ENCODE measurements at places on chromosomes 2 and 18.

DNA sequence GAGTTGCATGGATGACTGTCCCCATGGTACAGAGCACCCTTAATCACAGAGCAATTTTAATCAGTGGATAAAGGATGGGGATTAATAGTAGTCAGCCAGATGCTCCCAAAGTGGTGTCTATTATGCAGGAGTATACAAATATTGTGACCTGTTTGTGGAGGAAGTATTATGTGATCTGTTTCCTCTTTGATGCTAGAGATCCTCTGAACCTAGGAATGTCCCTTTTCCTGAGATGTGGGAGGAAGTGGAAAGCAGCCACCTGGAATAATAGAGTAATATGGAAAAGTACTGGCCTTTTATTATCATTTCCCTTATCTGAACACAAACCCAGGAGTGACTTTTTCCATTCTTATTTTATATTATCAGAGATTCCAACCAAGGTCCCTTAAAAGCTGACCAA lies 94.2 kb upstream of the EFEMP1 start:
- DNase-seq: no peak

- DNase-seq: no peak
These were observed 5.1 kb upstream of the SDC1 start for GRCh38 chr2:20230114-20230425.

DNA sequence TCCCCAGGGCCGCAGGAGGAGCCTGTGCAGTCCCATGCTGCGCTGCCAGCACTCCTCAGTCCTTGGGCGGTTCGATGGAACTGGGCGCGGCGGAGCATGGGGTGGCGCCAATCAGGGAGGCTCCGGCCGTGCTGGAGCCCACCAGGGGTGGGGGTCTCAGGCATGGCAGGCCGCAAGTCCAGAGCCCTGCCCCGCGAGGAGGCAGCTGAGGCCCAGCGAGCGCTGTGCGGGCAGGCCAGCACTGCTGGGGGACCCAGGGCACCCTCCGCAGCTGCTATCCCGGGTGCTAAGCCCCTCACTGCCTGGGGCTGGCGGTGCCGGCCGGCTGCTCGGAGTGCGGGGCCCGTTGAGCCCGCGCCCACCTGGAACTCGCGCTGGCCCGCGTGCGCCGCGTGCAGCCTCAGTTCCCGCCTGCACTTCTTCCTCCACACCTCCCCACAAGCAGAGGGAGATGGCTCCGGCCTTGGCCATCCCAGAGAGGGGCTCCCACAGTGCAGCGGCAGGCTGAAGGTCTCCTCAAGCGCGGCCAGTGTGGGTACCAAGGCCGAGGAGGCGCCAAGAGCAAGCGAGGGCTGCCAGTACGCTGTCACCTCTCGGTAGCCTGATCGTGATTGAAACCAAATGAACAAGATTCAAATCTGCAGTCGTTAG lies 22.8 kb upstream of the GALM start:
- no peak for DNase-seq

GRCh38 chr18:5516841-5517240 lies 27.0 kb downstream of the EPB41L3 start:
- DNase-seq: no peak

DNA sequence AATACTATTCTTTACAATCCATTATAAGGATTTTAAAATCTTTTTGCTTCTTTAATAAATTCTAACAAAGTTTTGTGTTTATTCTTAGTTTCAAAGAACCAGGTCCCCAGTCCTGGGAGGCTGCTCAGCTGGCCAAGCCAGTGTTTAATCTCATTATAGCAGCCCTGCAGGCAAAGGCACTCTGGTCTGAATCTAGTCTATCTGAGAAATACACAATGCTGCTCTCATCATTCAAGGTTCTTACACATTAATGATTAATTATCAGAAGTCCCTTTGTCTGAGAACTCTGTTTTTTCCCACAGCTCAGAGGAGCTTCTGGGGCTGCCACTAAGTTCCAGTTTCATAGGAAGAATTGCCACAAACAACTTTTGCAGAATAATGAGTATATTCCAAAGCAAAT lies 27.7 kb downstream of the KCTD18 start:
- no peak for DNase-seq

DNA sequence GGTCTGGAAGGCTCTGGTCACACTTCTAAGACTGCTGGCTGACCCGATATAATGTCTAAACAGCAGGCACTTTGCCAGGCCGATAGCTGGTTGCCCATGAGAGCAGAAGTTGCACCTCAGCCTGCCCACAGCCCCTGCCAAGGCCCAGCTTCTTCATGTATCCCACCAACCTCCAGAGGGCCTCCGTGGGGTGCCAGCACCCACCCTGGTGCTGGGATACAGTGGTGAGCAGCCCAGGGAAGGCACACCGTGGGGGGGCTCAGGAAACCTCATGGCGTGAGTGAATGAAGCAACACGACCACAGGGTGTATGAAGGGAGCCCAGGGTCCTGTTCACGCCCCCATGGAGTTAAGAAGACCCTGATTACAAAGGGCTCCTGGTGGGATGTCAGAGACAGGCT lies 16.2 kb upstream of the GLI2 start:
- no peak for DNase-seq

DNA sequence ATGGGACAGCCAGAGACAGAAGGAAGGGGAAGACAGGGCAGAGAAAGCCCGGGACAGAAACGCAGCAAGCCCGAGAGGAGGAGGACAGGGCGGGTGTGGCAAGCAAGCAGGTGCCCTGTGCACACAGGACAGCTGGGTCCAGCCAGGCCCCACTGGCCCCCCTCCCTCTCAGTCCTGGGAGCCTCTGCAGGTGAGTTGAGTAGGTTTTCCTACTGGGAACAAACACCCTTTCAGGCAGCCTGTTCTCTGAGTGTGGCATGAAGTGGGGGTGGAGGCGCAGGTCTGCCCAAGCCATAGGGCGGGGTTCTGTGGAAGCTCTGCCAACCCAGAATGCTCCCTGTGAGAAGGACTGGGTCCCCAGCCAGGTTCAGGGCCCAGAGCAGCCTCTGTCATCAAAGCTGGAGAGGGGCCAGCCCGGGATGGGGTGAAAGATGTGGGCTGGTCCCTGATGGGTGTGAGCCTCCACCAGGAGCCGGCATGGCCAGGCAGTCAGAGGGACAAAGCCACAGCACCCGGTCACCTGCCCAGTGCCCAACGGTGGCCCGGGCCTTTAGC lies 129.4 kb downstream of the TFCP2L1 start:
- DNase-seq: no peak

Measured in NCI-H1417 treated with DMSO at 0.1 percent for 48 hours (cell line).